NCI-H1048 (cell line): ENCODE measurements at places on chromosomes 2 and 18.

- no peak for DNase-seq
Observed at GRCh38 chr2:101844055-101844635, 146.6 kb downstream of the MAP4K4 start.

DNA sequence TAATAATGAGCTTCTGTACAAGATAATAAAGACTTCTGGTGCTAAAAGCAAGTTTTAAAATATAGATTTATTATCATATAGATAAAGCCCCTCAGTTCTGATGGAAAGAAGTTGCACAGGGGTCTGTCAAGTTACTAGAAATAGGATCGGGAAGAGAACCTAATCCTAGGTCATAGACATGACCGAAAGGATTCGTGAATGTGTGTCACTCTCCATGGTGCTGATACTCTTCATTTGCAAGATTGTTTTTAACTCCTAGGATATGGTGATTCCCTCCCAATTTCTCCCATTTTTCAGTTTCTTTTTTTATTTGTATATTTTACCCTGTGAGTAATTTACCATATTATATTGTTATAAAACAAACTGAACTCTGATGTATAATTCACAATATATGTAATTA, 58.9 kb upstream of the CTNNA2 start:
- no peak for DNase-seq

DNA sequence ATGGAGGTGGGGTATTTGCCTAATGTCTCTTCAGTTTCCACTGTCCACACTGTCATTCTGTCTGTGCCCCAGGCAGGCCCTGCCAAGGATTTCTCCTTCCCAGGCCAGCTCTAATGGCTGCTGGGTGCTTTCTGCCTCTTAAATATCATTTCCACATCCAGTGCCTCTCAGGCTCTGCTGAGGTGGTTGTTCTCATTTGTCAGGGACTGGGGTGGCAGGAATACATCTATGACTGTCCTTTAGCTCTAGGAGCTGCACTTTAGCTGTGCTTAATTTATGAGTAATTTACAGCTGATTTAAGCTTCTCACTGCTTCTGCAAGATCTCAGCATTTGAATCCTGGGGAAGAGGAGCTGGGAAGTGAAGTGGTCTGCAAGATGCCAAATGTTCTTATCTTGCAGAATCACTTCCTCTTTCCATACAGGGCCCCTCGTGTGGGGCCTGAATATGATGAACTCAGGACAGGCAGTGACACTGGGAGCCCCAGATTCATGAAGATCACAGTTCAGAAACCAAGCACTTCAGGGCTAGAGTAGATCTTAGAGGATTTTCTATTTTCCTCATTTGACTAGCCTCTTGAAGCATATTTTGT, 150.2 kb downstream of the FSHR start:
- no peak for DNase-seq

DNA sequence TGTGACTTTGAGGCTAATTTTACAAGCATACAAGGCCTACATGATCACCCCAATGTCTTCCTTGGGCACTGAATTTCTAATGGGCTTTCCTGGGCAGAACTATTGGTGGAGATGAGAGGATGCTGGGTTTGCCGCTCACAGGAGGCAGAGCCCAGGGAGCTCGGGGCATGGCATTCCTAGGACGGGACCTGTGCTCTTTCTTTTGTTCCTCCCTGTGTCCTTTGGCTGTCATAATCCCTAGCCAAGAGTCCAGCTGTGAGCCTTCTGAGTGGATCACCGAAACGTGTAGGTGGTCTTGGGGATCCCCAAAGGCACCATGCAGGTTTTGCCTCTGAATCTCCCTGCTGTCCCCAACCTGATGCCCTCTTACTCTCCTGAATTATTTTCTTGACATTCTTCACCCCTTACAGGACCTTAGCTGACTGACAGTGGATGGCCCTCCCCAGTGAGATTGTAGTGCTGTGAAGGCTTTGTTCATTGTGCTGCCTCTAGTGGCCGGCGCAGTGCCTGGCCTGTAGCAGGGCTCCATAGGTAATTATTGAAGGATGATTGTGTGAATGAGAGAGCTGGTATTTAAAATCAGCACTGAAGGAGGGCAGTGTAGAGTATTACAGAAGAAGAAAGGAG, 221.9 kb downstream of the ZNF407 start:
- no peak for DNase-seq

GRCh38 chr2:171342067-171342413, 91.8 kb downstream of the METTL8 start:
- no peak for DNase-seq

GRCh38 chr2:132439703-132440398, 23.2 kb downstream of the GPR39 start:
- no peak for DNase-seq
